ENCODE measurements at places on chromosomes 3 and 15.

- no peak for DNase-seq
Observed at GRCh38 chr3:156664011-156664830, 10.2 kb upstream of the TIPARP start.

- DNase-seq, result no peak
Observed at GRCh38 chr15:88428053-88428452, 39.1 kb downstream of the MRPL46 start.

- no peak for DNase-seq
Observed at GRCh38 chr3:101143012-101143411, 149.8 kb upstream of the ABI3BP start.

DNA sequence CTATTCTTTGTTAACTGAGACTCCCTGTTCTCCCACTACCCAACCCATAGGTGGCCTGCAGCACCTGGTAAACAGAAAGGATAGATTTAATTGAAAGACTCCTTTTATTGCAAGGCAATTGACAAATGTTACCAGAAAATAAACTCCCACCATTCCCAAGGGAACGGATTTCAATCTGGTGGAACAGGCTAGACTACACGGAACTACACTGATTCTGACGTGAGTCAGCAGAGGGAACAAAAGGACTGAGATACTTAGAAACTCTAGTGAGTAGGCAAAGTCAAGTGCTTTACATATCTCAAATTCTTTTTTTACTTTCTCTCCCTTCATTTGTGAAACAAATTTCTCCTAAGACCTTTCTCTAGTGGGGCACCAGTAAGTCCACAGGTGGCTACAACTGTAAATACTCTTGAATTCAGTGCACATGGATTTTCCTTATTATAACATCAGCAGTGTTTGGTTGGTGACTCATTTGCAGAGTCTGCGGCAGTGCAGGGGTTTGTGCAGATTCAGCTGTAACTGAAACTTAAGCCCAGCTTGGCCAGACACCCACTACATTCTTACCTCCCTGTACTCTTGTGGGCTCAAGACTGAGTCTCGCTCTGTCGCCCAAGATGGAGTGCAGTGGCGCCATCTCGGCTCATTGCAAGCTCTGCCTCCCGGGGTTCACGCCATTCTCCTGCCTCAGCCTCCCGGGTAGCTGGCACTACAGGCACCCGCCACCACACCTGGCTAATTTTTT is 34.3 kb upstream of the PLSCR2 start:
- peak; percentile 52 for DNase-seq

DNA sequence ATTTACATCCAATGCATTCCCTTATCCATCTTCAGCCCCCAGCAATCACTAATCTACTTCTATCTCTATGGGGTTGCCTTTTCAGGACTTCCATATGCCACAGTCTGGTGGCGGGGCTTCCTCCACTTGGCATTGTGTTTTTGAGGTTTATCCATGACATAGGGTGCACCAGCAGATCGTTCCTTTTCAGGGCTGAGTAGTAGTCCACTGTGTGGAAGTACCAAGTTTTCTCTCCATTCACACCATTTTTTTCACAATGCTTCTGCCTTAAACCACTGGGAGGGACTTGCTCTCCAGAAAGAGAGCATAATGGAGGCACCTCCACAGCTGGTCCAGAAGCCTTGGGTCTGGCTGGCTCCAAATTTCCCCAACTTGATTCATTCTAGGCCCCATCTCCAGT is 144.0 kb upstream of the IQSEC1 start:
- no peak for DNase-seq

DNA sequence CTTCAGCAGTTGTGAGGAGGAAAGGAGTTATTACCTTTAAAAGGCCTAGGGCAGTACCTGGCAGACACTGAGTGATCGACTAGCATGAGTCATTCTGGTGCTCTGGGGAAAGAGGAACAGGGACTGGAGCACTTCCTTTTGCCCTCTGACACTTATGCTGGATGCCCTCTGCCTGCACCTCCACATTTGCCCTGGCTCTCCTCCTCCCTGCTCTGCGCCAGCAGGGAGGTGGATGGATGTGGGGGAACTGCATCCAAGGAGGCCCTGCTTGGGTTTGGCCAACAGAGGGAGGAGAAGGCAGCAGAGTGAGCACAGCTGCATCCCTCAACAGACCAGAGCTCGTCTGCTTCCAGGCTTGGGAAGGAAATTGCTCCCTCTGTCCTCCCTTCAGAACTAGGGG is 75.0 kb downstream of the SEMA5B start:
- no peak for DNase-seq

GRCh38 chr3:186713499-186713898 is 3.7 kb upstream of the KNG1 start:
- DNase-seq, result no peak

Data from HFFc6 (cell line).